WERI-Rb-1 (cell line): ENCODE measurements at places on chromosomes 16 and 17.
A peak's percentile ranks its signal among the peaks of the same experiment; 100 is the strongest.

- DNase-seq: no peak
These were observed 16.2 kb downstream of the MYBBP1A start for GRCh38 chr17:4539025-4539424.

DNA sequence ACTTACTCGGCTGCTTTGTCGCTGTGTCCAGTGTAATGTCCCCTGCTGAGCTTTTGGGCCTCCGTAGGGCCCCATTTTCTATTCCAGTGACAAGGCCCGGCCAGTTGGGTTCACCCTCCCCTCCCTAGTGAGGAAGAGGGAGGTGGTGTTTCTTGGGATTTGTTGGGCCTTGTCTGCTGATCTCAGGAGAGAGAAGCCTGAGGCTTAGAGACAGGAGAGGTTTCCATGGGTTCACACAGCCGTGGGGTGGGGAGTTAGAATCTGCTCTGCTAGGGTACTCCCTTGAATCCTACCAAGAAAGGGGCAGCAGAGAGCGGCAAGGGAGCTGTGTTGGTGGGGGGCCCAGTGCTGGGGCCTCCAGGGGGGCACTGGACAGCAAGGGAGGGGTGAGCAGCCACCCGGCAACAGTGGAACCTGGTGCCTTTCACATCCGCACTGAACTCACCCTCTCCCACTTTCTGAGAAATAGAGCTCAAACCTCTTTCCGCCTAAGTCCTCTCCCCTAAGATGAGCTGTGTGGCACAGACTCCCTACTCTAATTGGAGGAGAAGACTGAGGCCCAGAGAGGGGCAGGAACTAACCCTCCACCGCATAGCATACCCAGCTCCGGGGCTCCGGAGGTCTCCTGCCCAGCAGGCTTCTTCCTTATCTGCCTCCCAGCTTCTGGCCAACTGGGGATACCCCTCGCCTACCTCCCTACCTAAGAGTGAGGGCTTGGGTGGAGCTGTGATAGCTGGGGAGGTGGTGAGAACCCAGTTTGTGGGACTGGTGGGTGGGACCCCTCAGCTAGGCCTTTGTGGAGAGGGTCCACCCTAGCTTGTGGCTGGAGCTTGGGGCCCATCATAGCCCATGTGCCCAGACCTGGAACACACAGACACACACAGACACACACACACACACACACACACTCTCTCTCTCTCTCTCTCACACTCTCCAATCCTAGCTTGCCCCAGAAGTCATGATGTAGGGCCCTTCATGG lies 6.8 kb downstream of the TBKBP1 start:
- no peak for DNase-seq

DNA sequence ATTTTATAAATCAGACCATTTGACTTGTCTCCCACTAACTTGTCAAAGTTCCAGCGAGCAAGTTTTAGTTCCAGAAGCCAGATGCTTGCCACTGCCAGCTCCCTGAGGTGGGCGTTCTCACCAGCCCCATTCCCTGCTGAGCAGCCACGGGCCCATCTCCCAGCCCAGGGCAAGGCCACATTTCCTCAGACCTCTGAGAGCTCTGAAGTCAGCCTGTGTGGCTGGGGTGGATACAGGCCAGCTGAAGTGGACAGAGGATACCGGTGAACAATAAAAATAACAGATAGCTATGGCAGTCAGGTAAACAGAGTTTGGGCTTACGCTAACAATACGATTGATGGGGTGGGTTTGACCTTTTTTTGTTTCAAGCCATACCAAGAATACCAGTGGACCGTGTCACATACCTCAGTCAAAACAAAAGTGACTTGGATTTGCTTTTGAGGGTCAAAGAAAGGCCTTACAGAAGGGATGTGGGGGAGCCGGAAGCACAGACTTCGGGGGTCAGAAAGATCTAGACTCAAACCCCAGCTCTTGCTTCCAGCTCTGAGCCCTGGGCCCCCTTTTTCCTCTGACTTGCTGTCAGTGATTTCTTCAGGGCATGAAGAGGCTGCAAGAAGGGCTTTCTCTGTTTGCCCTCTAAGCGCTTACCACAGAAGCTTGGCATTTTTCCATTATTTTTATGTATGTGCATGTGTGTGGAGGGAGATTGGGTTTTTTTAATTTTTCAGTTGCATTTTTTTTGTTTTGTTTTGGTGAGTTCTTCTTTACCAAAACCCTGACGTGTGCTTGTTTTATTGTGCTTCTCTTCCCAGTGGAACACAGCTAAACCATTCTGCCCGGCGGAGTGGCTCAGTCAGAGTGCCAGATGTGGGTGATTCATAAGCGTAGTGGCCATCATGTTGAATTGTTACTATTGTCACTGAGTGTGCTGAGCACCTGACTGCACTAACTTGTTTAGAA lies 109.9 kb downstream of the GNAO1 start:
- no peak for DNase-seq

- DNase-seq: no peak
These were observed 34.4 kb downstream of the PECAM1 start for GRCh38 chr17:64356304-64356686.

DNA sequence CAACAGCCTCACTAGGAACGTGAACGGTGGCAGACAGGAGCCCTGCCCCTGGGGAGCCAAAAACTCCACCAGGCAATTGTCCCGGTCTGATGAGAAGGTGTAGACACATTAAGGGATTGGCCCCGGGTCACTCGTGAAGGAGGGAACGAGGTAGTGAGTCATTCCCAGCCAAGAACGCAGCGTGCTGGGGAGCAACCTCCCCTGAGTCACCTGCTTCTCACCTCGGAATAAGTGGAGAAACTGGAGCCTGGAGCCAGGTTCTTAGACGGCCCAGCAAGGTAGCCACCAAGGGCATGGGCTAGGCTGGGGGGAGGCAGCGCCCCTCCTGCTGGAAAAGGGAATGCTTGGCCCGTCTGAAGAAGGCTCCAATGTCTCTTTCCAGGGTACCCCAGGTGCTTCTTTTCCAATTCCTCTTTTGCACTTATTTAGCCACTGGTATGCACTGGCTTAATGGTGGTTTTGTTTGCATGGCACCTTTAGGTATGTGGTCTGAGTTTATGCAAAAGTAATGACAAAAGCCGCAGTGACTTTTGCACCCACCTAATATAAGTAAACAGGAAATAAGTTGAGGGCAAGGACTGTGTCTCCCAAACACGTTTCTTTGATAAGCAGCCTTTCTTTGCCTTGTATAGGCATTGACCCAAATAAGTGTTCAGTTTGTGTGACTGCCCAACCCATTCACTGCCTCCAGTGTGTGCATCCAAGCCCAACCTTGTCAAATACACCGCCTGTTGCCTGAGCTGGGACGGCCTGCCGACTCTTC lies 1.8 kb upstream of the HELZ start:
- peak; percentile 54 for DNase-seq

- DNase-seq: no peak
These were observed 62.6 kb downstream of the KSR1 start for GRCh38 chr17:27518545-27519521.

- no peak for DNase-seq
These were observed 6.1 kb downstream of the NOG start for GRCh38 chr17:56599566-56599965.

DNA sequence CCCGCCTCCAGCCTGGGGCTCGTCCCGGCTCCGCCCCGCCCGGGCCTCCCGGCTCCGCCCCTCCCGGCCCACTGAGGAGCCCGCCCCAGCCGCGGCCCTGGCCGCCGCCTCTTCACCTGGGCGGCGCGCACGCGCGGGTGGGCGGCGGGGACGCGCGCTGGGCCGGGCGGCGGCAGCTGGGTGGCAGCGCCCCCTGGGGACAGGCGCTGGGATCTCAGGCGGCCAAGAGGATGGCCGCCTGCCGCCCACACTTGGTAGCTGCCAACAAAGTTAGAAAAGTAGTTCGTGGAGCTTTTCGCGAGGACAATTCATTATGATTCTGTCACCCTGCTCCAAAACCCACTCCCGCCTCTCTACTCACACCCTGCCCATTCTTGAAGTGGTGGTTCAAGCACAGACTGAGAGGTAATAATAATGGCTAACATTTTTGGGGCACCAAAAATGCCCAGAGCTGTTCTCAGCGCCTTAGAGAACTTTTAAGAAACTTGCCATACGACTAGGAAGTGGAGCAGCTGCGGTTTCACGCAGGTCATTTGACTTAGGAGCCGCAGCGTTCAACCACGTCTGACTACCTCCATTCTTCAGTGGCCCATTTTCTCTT lies 340 bp upstream of the MYO1D start:
- peak; percentile 86 for DNase-seq

GRCh38 chr17:7720125-7720524 lies 2.6 kb downstream of the DNAH2 start:
- DNase-seq: no peak

DNA sequence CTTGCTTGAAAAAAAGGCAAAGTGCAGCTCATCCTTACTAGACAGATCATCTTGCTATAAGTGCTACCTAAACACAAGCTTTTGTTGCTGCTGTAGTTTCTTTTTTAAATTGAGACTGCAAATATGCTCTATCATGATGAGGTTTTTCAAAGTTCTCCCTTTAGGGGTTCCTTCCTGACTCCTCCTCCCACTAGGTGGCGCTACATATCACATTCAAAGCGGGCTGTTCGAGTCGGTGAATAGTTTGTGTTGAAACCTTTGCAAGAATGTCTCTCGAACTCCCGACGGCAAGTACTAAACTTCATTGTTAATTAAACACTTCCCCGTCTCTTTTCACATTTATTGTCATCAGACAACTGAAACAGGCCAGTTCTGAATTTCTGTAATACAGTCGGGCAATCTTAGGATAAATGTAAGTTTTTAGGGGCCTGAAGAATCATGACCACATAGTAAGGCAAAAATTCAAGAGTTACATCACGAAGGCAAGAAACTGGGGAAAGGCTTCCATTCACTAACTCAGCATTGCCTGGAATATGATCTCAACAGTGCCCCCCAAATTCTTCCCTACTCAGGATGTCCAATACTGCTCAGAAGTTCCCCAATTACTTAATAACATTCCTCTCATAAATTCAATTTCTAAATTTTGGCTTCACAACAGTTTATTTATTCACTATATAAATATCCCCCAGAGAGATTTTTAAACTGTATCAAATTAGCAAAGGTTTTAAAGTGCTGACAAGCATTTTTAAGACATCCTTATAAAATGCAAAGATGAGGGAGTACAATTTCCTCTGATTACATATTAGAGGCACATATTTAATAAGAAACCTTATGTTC lies 6.7 kb downstream of the HS3ST3A1 start:
- DNase-seq: peak; percentile 73

GRCh38 chr17:44008205-44008909 lies 3.9 kb downstream of the NAGS start:
- DNase-seq: no peak

DNA sequence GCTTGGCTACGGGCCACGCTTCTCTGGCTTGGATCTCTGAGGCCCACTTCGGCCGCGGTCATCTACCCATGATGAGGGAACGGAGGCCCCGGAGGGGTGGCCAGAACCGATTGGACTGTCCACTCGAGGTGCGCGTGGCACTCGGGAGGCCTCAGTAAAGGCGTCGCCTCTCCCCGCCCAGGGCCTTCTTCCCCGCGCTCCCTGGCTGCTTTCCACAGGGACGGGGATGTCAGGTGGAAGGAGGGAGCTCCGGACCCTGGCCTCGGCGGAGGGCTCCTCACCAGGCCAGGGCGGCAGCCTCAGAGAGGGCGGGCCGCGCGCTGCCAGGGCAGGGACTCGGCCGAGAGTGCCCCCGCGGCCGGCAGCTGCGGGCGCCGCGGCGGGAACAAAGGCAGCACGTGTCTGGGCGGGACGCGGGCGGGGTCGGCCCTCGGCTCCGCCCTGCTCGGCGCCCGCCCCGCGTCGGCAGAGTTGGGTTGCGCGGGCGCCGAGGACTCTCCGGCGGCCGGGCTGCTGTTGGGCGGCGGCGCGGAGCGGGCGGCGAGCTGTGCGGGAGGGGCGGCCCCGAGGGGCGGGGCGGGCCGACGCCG lies 587 bp upstream of the CDK5R1 start:
- DNase-seq: peak; percentile 81

- DNase-seq: no peak
These were observed 3.4 kb upstream of the RASD1 start for GRCh38 chr17:17499402-17500145.

GRCh38 chr16:2497116-2497630 lies 16.6 kb upstream of the ATP6V0C start:
- DNase-seq: peak; percentile 82

- no peak for DNase-seq
These were observed 67.1 kb upstream of the ZNF469 start for GRCh38 chr16:88315543-88316105.
